RWPE2 (cell line): ENCODE measurements at places on chromosomes 1 and 21.

DNA sequence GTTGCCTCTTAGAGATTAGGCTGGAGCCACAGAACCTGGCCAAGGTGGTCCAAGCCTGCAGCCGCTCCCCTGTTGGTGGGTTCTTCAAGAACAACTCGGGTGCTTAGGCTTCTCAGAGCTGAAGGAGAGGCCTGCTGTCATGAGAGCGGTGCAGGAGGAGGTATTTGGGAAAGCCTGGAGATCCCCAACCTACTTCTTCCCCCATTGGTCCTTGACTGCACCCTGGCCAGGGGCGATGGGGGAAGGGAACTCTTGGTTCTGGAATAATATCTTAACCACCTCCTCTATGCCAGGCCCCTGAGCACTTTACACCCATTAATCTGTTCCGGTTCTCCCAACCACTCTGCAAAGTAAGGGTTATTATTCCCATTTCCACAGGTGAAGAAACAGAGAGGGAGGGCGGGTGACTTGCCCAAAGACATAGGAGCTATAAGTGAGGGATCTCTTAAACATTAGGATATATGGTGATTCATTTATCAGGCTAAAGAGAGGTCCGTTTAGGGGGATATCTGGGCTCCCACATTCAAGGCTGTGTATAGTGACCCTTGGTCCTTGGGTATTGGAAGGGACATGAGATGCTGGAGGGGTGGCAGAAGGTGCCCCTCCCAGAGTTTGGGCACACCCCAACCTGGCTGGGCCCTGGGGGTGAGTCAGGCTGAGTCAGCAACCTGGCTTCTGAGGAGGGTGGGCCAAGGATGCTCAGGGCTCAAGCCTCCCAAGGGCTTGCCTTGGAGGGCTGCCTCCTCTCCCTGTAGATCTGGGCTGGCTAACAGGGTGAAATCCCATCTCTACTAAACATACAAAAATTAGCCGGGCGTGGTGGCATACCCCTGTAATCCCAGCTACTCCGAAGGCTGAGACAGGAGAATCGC, 5.2 kb downstream of the TRNP1 start:
- DNase-seq, result peak; percentile 94

DNA sequence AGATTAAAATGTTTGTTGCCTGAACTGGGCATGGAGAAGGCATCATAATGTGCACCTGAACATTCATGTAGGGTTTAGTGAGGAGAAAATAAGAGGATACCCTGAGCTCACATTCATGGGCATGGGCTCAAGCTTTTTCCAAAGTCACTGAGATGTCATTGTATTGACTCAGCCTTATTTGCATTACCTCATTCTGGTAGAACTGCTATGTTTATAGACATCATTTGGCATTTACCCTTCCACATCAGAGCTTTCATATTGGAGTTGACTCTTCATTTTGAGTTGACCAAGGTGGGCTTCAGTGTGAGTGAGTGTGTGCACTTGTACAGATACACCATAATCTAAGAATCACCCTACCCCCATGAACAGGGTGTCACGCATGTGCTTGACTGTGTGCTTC, 143.2 kb downstream of the PBX1 start:
- DNase-seq, result no peak

DNA sequence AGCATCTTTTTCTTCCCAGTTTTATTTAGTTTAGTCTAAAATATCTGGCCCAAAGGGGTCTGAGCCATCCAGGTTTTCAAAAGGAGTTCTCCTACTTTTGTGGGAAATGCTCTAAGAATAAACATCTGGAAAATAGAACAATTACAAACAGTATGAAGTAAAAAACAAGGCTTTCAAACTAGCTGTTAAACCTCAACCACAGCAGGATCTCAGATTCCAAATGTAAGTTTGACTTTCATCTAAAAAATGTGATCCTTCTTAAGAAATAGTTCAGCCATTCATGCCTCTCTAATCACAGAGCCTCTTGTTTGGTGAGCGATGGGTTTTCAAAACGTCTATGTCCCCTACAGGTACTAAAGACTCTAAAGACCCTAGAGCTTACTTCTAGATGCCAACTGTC, 413.5 kb downstream of the DUSP10 start:
- DNase-seq, result no peak

- peak; percentile 70 for DNase-seq
Observed at GRCh38 chr1:15757575-15758342, 836 bp upstream of the FBLIM1 start.

- no peak for DNase-seq
Observed at GRCh38 chr1:57321776-57322175, 102.1 kb downstream of the DAB1 start.

- no peak for DNase-seq
Observed at GRCh38 chr1:23804183-23804835, 3.8 kb upstream of the GALE start.

DNA sequence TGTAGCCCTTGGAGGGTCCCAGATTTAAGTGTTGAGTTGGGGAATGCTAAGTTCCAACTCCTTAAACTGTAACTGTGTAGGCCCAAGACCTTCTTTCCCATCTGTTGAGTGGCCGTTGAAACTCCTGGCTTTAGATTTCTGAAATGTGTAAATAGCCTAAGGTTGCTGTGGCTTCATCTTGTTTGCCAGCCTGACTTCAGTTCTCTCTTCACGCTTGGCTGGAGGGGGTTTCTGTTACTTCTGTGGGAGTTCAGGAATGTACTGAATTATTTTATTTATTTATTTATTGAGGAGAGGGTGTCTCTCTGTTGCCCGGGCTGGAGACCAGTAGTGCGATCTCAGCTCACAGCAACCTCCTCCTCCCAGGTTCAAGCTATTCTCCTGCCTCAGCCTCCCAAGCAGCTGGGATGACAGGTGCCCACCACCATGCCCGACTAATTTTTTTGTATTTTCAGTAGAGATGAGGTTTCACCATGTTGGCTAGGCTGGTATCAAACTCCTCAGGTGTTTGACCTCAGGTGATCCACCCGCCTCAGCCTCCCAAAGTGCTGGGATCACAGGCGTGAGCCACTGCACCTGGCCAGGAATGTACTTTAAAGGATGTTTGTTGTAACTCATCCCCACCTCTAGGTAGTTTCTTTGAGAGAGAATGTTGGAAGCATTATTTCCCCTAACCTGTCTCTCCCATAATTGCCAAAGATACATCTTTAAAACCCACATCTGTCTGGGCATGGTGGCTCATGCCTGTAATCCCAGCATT, 5.9 kb downstream of the TTC39A start:
- DNase-seq, result no peak

- DNase-seq, result no peak
Observed at GRCh38 chr1:193567937-193568336, 381.5 kb upstream of the B3GALT2 start.

- no peak for DNase-seq
Observed at GRCh38 chr1:75745276-75745675, 20.8 kb downstream of the ACADM start.

DNA sequence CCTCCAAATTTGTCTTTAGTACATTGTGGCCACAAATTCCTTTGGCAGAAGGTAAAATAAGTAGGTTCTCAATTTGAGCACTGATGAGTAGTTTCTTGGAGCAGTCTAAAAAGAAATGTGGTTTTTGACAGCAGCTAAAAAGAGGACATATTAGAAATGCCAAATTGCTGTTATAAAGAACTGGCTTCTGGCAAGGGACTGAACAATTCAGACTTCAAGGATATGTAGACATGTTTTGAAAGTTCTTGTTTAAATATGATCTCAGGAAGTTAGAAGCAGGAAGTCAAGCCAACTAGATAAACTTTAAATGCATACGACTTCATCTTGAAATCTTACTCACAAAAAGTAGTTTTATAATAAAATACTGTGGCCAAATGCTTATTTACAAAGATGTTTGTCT, 18.8 kb downstream of the C1orf52 start:
- no peak for DNase-seq
